ENCODE measurements at places on chromosomes 11 and 22.

DNA sequence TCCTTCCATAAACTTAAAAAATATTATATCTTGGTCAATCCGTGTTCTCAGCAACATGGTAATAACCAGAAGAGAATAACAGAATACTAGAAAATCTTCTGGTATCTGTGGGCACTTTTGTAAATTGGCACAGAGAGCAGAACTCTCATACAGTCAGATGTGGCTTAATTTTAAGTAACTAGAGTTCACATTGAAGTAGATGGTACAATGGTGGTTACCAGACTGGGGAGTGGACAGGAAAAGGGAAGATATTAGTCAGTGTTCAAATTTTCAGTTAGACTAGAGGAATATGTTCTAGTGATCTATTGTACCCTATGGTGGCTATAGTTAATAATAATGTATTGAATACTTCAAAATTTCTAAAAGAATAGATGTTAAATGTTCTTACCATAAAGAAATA, 6.9 kb downstream of the OR52H1 start:
- no peak for DNase-seq

- no peak for DNase-seq
These were observed 104.0 kb upstream of the FGF3 start for GRCh38 chr11:69923196-69923595.

DNA sequence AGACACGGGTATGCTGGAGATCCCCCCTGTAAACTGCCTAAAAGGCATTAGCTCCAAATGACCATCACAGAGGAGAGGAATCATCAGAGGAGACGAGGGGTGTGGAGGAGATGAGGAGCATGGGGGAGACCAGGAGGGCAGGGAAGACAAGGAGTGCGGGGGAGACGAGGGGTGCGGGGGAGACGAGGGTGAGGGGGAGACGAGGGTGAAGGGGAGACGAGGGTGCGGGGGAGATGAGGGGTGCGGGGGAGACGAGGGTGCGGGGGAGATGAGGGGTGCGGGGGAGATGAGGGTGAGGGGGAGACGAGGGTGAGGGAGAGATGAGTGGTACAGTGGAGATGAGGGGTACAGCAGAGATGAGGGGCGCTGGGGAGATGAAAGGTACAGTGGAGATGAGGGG, 17.5 kb upstream of the GAL start:
- no peak for DNase-seq

- DNase-seq: no peak
These were observed 41.7 kb downstream of the EXPH5 start for GRCh38 chr11:108551651-108552462.

DNA sequence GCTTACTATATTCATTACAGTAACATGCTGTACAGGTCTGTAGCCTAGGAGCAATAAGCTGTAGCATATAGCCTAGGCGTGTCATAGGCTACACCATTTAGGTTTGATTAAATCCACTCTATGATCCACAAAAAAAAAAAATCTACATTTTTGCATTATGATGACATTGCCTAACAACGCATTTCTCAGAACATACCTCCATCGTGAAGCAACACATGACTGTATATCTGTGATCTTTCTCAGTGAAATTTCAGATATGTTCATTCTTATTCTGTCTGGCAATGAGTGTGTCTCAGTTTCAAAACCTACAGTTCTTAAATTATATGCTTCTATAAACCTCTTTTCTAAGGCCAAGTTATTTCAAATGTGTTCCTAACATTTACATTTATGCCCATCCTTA, 140.3 kb downstream of the CADM1 start:
- no peak for DNase-seq

Data from ureter (tissue), 1 donor.